GM12892 (cell line): ENCODE measurements at places on chromosomes 2 and 18.
A peak's percentile ranks its signal among the peaks of the same experiment; 100 is the strongest.

DNA sequence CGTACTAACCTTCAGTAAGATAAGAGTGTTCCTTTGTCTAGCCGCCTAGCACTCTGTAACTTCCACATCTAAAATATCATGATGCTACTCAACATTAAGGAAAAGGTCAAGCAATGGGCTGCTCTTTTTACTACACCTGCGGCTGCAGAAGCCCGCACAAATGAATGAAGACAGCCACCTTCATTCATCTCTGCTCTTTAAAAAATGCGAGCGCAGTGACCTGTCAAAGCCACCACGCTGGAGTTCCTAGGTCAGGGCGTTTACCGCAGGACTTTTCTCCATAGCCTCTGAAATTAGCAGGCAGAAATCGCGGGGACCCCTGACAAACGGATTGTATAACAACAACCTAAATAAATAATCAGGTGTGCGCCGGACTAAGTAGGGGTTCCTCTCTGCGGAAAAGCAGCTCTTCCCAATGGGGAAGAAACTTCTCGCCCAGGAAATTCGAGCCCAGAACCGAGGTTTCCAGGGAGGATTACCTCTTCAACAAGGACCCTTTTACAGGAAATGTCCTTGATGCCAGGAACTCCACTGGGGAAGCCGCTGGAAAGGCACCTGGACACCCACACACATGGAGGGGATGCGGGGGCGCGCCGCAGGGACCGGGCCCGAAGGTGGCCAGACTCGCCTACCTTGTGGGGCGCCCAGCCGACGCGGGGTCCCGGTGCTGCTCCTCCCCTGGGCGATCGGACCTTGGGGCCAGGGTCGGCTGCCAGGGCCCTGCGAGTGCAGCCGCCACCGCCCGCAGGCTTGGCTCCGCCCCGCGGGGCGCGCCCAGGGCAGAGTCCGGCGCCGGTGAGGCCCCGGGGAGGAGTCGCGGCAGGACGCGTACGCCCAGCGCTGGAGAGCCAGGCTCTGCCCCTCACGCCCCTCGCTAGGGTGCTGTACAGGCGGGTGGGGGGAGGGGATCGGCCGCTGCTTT is at the start of gene CCDC68:
Gene CCDC68, minus strand, starts transcription at position 758 of the 922 bp plus-strand sequence. CDS start 16,670 bp downstream, outside the sequence.
- DNase-seq: no peak

- DNase-seq: peak; percentile 31
Observed at GRCh38 chr18:58288921-58289797, 245.1 kb downstream of the NEDD4L start.

GRCh38 chr2:119719261-119719627 is 40.2 kb downstream of the TMEM177 start:
- no peak for DNase-seq

GRCh38 chr2:234495251-234496054 is 1.4 kb downstream of the ARL4C start:
- no peak for DNase-seq

GRCh38 chr2:169670215-169670651 is 24.0 kb downstream of the CFAP210 start:
- no peak for DNase-seq
